ENCODE measurements at places on chromosomes 1 and 21.

DNA sequence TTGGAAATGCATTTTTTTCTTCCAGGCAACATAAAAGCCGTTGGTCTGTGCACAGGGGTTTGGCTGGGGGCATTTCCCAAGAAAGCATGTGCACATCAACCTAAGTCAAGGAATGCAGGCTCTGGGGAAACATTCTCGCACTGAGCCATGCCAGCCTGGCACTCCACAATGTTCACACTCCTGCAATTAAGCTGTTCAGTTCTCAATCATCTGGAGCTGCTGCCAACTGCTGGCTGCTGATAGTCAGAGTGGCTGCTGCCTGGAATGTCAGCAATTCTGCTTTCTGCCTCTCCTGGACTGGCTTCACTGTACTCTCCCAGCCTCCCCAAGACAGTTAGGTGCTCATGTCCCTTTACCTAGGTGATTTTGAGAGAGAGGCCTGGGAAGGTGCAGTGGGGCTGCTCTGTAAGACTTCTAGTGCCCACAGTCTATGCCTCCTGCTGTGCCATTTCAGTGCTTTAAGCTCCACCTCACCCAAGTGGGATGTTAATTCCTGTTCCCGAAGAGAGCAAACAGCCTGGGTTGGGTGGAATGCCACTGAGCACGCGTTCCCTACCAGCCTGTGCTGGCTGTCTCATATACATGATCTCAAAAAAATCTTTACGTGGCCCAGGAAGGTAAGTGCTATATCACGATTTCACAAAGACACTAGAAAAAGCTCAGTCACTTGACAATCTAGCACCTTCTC, 131.7 kb downstream of the BRINP2 start:
- DNase-seq: no peak

DNA sequence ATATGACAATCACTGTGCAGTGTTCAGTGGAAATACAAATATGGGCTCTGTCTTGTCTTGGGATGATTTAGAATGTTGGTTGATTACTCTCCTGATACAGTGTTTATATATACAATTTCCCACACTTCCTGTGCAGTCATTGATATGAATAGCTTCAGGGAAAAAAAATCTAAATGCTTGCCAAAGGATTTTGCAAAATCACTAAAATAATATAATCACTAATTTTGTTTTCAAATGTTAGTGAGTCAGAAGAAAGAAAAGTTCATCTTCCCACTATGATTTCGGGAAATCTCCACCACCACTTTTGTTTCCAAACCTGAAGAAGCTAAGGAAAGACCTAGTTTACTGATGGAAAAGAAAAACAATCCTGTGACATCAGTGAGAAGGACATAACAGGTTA, 32.1 kb upstream of the CHRM3 start:
- peak; percentile 72 for DNase-seq

- peak; percentile 100 for DNase-seq
Observed at GRCh38 chr1:66563941-66564630, 30.1 kb downstream of the SGIP1 start.

DNA sequence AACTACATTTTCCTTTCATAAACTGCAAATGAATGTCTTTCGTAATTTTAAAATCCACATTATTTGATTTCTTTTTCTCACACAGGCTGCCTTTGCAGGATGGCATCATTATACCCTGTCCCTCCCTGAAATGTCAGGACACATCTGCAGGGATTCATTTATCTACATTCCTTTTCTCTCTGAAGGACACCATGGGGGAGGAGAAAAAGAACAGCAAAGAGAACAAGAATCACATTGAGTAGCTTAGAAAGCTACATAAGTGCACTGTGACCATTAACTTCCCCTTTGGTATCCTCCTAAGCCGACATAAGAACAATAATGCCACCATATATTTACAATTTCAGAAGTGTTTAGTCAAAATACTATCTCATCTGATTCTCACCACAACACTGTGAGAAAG, 129.5 kb downstream of the PIGK start:
- no peak for DNase-seq

- no peak for DNase-seq
Observed at GRCh38 chr1:5909576-5910275, 82.5 kb downstream of the NPHP4 start.

GRCh38 chr1:221458447-221459156, 283.3 kb downstream of the DUSP10 start:
- peak; percentile 61 for DNase-seq

DNA sequence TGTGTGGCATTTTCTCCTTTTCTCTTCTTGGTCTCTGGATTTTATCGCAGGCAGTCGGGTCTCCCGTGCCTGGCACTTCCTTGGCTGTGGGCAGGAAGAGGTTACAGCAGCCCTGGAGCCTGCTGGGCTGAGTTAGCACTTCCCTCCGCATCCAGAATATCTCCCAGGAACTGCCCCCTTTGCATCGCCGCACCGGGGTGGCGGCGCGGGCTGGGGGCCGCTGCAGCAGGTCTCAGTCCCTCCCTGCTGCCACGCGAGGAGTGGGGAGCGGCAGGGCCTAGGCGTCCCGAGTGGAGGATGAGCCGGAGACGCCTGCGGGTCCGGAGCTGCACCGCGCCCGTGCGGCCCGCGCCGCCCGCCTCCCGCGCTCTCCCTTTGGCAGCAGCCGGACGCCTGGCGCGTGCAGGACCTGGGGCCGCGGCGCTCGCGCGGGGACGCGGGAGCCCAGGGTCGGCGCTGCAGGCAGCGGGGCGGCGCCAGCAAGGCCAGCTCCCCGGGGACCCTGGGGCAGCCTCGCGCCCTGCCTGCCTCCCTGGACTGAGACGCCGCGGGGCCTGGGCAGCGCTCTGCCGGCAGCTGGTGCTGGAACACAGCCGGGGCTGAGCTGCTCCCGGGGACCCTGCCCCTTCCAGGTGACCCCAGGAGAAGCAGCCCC, 192.8 kb downstream of the PRDM2 start:
- no peak for DNase-seq

DNA sequence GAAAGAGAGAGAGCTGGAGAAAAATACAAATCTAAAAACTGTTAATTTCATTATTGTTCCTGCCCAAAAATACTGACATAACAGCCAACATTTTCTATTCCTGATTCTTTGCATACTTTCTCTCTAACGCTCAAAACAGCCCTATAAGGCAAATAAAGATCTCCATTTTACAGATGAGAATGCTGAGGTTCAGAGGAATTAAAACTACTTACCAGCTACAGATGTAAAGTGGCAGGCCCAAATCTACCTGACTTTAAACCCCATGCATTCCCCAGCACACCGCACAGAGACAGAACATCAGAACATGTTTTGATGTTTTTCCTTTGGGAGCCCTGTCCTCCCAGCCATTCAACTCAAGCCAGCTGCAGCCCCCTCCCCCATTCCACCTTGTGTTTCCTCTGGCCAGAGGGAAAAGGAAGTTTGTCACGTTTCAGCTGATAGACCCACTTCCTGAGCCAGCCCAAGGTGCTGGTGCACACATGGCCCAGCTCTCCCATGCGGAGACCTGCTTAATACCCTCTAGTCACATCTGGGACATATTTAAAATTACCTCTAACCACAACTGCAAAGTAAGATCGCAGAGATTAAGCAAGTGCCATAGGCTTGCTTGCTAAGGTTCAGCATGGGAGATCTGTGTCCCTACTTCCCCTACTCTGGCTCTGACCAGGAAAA, 133.1 kb upstream of the NFIA start:
- DNase-seq: no peak

DNA sequence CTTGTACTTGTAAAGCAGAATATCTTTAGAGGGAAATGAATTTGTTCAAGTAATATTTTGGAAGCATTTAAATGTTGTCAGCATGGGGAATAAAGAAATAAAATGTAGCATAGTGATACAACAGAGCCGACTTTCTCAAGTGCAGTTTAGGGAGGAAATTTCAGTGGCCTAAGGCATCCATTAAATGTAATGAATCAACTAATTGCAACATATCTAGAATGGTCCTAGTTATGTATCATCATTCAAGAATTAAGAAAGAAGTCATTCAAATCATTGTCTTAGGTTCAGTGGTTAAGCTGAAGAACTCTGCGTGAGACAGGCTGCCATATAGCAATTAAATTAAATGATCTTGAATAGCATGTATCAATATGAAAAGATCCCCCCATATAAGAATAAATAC, 360.7 kb downstream of the TBX15 start:
- DNase-seq: peak; percentile 1

- DNase-seq: no peak
Observed at GRCh38 chr1:203726417-203726867, 38.5 kb upstream of the LAX1 start.
